ENCODE measurements at places on chromosomes 5 and 9. TPM values are rescaled to one million over a fixed set of nuclear protein-coding genes. Genes with fewer than 3 reads are reported as not detected.

NRARP gene
- 1.8 TPM for total RNA-seq

ARL14EPL gene
- total RNA-seq: not detected

BTNL9 gene
- total RNA-seq: 0.21 TPM

EFNA5 gene
- 0.84 TPM for total RNA-seq

IFNA21 gene
- not detected for total RNA-seq

ZNF608 gene
- 0.84 TPM for total RNA-seq

ZNF618 gene
- total RNA-seq: 0.94 TPM

HRCT1 gene
- not detected for total RNA-seq

WNT8A gene
- total RNA-seq: not detected

MLANA gene
- 0.10 TPM for total RNA-seq

RAB14 gene
- 49.7 TPM for total RNA-seq

C9orf152 gene
- not detected for total RNA-seq

PCDHGA7 gene
- 0.42 TPM for total RNA-seq

HAVCR1 gene
- 1.3 TPM for total RNA-seq
